Neural crest cell (in vitro differentiated cells): ENCODE measurements at places on chromosomes 4 and X. TPM values are rescaled to one million over a fixed set of nuclear protein-coding genes. Genes with fewer than 3 reads are reported as not detected.

Gene PDGFC
- 18.9 and 19.1 TPM in 2 replicates for total RNA-seq

Gene PSMD10
- total RNA-seq, result 93.9 and 99.5 TPM in 2 replicates

DNA sequence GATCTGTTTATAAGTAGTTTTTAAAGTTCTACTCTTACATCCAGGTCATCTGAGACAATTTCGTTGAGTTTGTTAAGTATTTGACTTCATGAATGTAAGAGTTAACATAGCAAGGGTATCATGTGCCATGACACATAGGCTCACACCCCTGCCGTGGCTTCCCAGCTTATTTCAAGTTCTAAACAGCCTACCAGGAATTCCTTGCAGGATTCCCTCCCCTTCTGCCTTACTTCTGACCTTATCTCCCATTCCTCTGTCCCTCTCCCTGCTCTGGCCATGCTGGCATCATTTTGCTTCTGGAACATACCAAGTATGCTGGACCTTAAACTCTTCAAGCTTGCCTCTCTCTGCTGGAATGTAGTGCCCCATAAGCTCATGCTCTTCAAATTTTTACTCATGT, 369.9 kb upstream of the PCDH7 start:
- H3K27ac ChIP-seq, result no peak overlapping the region
- H3K4me1 ChIP-seq, result no peaks in the 10 kb centered on the region
- no peak for DNase-seq
- no peaks in the 10 kb centered on the region for H3K27me3 ChIP-seq
- no peaks in the 10 kb centered on the region for H3K36me3 ChIP-seq

DNA sequence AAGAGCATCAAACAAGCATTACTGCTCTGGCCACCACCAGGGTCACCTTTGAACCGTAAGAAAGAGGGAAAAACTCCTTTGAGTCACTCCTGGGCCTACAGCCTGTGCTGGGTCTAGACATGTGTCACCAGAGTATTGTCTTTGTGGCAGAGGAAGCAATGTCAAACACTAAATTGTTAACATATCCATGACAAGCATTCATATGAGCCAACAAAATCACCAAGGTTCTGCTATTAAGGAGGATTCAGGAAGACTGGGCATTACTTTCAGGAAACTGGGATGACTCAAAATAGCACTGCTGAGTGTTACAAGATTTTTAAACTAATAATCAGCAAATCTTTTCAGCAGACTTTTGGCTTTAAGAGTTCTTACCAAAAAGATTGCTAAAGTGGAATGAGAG, 28.1 kb downstream of the LGI2 start:
- no peaks in the 10 kb centered on the region for H3K36me3 ChIP-seq
- DNase-seq, result no peak
- peaks cover 10% of the 10 kb centered on the region for H3K4me1 ChIP-seq

GRCh38 chrX:857376-857775, 226.8 kb downstream of the SHOX start:
- H3K4me1 ChIP-seq, result no peaks in the 10 kb centered on the region
- no peak overlapping the region for H3K4me3 ChIP-seq
- no peaks in the 10 kb centered on the region for H3K36me3 ChIP-seq
- H3K27ac ChIP-seq, result no peak overlapping the region
- H3K27me3 ChIP-seq, result peaks cover 43% of the 10 kb centered on the region

- H3K4me3 ChIP-seq, result no peak overlapping the region
- H3K4me1 ChIP-seq, result peaks cover 14% of the 10 kb centered on the region
- no peak overlapping the region for H3K27ac ChIP-seq
- H3K27me3 ChIP-seq, result no peaks in the 10 kb centered on the region
Observed at GRCh38 chr4:77020017-77020416, 55.8 kb downstream of the CCNI start.

DNA sequence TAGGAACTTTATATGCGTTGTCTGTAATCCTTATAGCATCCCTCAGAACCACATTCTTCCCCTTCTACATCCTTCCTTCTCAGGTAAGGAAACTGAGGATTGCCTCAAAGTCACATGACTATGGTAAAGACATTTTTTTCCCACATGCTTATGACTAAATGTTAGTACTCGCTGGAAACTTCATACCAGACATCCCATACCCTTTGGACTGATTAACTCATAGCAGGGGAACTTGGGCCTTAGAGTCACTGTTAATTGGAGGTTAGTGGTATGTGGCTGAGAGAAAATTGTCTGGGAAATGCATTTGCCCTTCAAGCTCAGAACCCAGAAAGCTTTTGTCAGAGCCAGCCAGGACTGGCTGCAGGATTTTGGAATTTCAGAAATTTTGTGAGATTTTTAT, 155.0 kb downstream of the RELL1 start:
- peaks cover 2% of the 10 kb centered on the region for H3K36me3 ChIP-seq

- no peak overlapping the region for H3K27ac ChIP-seq
- no peak for DNase-seq
- H3K36me3 ChIP-seq, result no peaks in the 10 kb centered on the region
- no peaks in the 10 kb centered on the region for H3K27me3 ChIP-seq
Observed at GRCh38 chrX:63920875-63921274, 135.9 kb upstream of the ARHGEF9 start.

DNA sequence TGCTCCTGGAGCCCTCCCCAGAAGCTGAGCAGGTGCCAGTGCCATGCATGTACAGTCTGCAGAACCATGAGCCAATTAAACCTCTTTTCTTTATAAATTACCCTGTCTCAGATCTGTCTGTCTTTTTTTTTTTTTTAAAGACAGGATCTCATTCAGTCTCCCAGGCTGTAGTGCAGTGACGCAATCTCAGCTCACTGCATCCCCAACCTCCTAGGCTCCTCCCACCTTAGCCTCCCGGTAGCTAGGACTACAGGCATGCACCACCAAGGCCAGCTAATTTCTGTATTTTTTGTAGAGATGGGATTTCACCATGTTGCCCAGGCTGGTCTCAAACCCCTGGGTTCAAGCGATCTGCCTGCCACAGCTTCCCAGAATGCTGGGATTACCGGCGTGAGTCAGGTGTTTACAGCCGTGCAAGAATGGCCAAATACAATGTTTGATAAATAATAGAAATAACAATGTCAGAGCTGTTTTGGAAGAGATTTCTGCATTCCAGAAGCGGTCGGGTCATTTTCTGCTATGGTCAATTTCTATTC, 68.8 kb downstream of the SLC2A9 start:
- H3K36me3 ChIP-seq, result no peaks in the 10 kb centered on the region
- H3K4me3 ChIP-seq, result no peak overlapping the region
- H3K4me1 ChIP-seq, result peaks cover 27% of the 10 kb centered on the region

GRCh38 chr4:119939071-119939995, 127.3 kb downstream of the MAD2L1 start:
- DNase-seq, result no peak
- no peaks in the 10 kb centered on the region for H3K36me3 ChIP-seq
- H3K4me1 ChIP-seq, result peaks cover 3% of the 10 kb centered on the region
- H3K27ac ChIP-seq, result no peak overlapping the region
- H3K4me3 ChIP-seq, result no peak overlapping the region
